NCI-H460 (cell line): ENCODE measurements at places on chromosomes 3 and 15.

- DNase-seq: no peak
Measured at GRCh38 chr3:16516695-16517481, 3.4 kb upstream of the RFTN1 start.

DNA sequence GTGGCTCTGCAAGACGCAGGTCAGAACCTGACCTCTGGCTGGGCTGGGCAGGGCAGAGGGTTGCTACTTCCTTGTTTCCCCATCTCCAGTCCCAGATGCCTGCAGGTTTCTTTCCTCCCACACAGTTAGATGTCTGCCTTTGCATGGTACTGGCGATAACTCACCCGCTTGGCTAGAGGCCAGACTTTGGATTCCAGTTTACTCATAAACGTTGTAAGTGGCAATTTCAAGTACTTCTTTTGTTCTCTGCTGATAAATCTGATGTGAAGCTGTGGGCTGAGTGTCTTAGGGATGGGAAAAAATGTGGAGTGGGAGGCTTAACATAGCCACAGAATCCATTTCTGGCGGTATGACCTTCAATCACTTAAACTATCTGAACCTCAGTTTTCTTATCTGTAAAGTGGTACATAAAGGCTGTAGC lies 194.2 kb downstream of the EBLN2 start:
- DNase-seq: no peak

- DNase-seq: no peak
Measured at GRCh38 chr15:40796041-40796440, 10.8 kb upstream of the ZFYVE19 start.

DNA sequence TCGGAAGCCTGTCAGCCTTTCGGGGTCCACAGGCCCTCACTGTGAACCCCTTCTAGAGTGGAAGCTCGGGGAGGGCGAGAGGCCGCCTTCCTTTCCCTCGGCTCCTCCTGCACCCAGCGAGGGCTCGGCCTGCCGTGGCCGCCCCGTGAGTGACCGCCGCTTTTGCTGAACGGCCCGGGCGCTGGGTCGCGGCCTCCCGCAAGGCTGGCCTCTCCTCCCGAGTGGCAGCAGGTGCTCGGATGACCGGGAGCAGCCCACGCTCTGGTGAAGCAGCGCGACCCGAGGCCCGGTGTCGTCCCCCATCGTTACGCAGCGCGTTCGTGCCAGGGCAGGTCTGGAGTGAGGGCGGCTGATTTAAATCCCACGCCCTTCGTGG lies 53.8 kb downstream of the LRRK1 start:
- no peak for DNase-seq

- DNase-seq: no peak
Measured at GRCh38 chr3:133884887-133885711, 10.6 kb downstream of the RAB6B start.

- no peak for DNase-seq
Measured at GRCh38 chr3:67349551-67350174, 304.7 kb downstream of the SUCLG2 start.

GRCh38 chr15:66483131-66483566 lies 14.4 kb downstream of the SNAPC5 start:
- DNase-seq: no peak

DNA sequence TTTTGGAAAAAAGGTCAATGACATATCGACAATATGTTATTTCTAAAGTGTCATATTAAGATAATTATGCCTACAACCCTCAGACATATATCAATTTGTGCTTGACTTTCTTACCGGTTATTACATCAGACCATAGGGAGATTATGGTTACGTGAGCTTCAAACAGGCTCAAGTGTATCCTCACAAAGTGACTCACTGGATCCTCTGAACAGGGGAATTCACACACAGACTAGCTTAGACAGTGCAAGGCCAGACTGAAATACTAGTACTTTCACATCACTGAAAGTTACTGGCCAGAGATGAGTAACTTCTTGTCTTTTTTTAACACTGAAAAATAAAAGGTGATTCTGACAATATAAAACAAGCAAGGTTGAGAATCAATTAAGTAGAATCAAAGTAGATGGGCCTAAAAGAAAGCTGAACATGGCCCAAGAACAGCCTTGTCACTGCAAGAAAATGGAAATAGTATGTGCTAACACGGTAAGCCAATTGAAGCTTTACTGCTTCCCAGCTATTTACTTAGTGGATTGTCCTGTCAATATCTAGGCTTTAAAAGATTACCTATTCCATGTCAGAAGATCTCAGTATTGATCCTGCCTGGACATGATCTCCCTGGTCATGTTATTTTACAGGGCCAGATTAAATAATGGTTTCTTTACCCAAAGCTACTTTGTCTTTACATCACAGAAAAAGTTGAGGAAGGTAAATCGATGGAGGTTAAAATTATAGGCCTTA lies 848.6 kb downstream of the ROBO1 start:
- peak; percentile 18 for DNase-seq

- DNase-seq: no peak
Measured at GRCh38 chr3:71244826-71245488, 338.6 kb downstream of the FOXP1 start.

- no peak for DNase-seq
Measured at GRCh38 chr3:127902486-127902885, 12.5 kb upstream of the KBTBD12 start.

DNA sequence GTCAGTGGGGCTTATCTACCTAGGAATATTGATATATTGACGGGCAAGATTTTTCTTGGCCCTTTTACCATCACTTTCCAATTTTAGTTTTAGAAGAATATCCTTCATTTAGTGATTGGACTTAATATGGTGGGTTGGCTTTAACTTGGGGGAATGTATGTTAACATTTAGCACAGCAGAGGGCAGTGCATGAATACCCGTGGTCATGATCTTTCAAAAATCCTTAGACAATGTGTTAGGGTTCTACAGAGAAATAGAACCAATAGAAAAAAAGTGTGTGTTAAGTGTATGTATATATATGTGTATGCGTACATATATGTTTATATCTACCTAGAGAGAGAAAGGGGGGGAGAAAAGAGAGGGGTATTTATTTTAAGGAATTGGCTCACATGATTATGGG lies 36.9 kb downstream of the GPR171 start:
- DNase-seq: no peak

GRCh38 chr3:124920718-124921117 lies 13.8 kb downstream of the MUC13 start:
- no peak for DNase-seq

- DNase-seq: no peak
Measured at GRCh38 chr3:11996480-11996879, 7.7 kb upstream of the SYN2 start.

- DNase-seq: no peak
Measured at GRCh38 chr15:53074221-53074620, 284.1 kb upstream of the ONECUT1 start.

GRCh38 chr3:62226601-62227339 lies 146.6 kb downstream of the FEZF2 start:
- no peak for DNase-seq

GRCh38 chr3:59406943-59407342 lies 357.1 kb upstream of the CFAP20DC start:
- DNase-seq: no peak

DNA sequence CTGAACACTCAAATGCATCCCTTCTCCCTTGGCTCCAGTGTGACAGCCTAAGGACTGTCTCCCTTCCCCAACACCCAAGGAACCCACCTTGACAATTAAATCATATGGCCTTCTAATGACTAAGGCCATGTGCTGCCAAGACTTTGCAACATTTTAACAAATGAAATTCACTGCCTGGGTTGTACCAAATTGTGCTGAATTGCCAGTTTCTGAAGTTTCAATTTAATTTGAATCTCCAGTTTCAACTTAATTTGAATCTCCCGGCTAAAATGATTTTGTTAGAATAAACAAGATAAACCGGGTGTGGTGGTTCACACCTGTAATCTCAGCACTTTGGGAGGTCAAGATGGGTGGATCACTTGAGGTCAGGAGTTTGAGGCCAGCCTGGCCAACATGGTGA lies 72.4 kb upstream of the RAP2B start:
- DNase-seq: no peak

GRCh38 chr3:8864402-8865350 lies 95.3 kb upstream of the OXTR start:
- DNase-seq: no peak

DNA sequence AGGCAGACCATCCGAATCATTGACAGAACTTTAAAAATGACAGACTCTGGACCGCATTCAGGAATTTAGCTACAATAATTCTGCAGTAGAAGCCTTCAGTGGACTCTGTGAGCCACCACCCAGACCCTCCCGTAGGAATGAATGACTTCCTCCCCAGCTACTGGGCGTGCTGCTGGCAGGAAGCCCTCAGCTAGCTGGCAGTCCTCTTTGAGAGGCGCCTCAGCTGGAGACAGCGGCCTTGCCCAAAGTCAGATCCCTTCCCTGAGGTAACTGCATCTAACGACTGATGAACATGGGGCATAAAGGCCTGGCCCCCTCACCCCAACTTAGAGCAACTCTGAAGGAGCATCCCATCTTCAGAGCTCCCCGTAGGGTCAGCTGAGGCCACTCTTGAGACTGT lies 25.8 kb downstream of the CRABP1 start:
- no peak for DNase-seq

DNA sequence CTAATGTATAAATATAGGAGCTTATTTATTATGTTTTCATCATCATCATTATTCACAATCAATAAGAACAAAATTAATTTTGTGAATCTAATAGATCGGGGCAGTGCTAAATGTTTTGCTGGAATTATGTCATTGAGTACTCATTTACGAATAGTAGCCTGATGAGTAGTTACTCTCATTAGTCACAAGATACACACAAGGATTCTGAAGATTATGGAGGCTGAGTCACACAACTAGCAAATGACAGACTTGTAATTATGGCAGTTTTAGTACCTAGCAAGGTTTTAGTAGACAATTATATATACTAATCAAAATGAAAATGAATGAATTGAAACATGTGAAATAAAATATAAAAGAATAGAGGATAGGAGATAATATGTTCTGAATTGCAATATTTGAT lies 954.2 kb downstream of the CADM2 start:
- no peak for DNase-seq

GRCh38 chr15:40233727-40234577 lies 4.9 kb upstream of the PAK6 start:
- DNase-seq: no peak

DNA sequence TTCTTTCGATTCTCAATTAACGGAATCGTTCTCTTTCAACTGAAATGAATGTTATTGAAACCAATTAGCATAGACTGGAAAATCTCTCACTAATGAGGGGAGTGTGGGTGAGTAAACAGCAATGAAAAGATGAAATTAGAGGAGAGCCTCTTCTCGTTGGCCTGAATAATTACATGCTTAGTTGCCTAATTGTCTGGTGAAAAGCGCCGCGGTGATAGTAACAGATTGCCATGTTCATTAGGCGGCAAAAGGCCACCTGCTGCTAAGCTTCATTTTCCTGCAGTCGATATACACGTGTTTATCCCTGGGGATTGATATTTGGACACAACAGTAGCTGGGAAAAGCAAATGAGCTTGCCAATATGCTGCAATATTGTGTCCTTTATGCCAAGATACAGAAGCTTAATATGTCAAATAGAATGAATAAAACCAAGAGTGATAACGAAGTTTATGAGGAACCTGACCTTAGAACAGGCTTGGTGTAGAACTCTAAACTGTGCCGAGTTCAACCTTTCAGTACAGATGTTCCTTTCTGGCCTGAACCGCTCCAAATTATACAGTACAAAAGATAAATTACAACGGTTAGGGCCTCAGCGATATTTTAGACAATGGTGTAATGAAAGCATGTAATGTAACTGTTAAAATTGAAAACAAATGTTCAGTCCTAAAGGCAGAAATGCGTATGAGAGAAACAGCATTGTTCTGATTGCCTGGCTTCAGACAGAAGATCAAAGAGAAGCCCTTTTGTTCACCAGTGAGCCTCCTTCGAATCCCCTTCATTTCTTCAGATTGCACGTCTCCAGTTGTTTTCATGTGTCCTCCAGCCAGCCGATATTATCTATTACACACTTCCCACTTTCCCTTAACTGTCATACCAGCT lies 185.2 kb downstream of the SHOX2 start:
- DNase-seq: no peak

GRCh38 chr3:31695280-31696008 lies 162.7 kb downstream of the STT3B start:
- DNase-seq: no peak

DNA sequence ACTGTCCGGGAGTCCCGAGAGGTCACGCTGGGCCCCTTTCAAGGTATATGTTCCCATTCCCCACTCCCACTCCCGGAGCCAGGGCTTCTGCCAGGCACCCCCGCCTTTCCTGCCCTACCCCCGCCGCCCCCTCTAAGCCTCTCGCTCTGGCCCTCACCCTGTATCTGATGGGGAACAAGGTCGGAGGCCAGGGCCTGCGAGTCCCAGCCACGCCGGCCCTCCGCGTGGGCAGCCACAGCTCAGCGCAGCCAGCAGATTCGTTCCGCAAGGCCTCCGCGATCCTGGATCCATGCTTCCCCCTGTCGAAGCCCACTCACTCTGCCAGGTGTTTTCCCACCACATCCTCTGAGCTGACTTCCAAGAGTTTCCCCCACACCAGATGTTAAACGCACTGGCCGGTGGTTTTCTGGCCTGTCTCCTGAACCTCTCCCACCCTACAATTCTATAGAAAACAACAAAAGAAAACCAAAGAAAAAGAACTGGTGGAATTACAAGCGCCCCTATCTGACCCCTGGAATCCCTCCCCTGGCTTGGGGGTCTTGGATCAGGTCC lies 303.7 kb downstream of the NTRK3 start:
- no peak for DNase-seq
